Stimulated activated CD4-positive, alpha-beta T cell treated with anti-CD3 and anti-CD28 coated beads, TNF-alpha, amount 100 ng/mL, for 48 hours (primary cell): ENCODE measurements at places on chromosomes 3 and 15.

DNA sequence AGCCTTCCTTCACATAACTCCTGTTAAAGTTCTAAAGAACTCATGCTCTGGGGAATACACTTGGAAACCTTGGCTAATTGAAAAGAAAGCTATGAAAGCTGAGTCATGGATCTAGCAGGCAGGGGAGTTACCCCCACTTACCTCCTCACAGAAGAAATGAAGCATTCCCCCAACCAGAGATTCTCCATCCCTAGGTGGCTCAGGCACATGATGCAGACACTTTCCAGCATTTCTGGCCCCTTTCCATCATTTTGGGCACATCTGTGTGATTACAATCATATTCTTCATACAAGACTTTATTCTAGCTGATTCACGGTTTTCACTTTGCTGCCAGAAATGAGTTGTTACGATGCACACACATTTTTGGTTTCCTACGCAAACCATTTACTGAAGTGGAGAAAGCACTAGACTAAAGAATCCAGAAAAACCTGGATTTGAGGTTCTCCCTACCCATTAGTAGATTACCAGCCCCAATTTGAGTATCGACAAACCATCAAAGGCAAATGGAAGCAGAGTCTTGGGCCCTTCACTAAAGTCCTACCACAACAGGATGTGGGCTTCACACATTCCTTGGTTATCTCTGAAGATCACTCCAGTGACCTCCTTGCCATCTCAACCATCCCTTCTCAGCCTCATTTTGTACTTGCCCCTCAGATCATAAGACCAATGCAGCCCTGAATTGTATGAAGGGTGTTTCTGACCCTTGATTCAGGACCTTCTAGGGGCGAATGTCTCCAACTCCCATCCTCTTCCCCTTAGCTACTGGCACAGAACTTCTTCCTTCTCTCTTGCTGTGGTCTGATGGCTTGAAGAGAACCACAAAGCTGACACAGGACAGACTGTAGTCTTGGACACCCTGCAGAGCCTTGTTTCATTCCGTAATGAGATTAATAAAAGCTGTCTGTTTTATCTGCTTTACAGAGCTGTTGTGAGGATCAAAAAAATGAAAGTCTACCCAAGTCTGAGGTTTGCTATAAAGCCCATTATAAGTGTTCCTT, 42.5 kb upstream of the SNRK start:
- no peak for DNase-seq

DNA sequence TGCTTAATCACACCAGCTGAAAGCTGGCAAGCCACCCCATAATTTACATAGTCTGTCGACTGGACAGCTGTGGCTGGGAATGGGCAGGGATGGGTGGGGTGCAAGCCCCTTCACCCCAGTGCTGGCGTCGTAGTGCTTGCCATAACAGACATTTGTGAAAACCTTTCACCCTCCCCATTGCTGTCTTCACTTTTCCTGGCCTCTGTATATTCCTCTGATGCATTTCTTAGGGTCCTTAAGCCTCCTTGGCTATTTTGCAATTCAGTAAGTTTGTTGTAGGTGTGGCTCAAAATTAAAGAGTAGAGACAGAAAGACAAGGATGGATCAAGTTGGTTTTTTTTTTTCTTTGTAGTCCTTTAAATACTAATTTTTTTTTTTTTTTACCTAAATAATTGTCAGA, 383.3 kb upstream of the MCTP2 start:
- DNase-seq = no peak

GRCh38 chr15:33282226-33283020, 28.3 kb upstream of the RYR3 start:
- DNase-seq = no peak

GRCh38 chr15:50053055-50053856, 65.8 kb downstream of the ATP8B4 start:
- no peak for DNase-seq

DNA sequence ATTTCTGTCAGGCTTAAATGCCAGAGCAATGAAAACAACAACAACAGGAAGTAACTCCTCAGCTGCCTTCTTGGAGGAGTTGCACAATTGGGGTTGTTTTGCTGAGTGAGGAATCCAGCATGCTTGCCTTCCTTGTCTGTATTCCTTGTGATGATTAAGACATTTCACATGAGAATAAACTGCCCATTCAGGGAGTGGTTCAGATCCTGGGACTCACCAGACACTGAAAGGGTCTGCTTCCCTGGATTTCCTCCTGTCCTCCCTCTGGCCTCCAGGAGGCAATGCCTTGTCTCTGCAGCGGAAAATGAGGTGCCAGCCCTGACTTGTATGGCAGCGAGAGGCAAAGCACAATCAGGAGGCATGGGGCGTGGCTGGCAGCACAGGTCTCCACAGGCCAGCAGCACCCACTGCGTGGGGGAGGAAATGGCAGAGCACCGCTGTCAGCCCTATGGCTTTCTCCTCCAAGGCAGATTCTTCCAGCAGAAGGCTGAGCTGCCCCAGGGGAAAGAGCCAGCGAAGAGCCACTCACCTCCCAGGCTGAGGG, 41.5 kb downstream of the RBP2 start:
- DNase-seq = no peak

DNA sequence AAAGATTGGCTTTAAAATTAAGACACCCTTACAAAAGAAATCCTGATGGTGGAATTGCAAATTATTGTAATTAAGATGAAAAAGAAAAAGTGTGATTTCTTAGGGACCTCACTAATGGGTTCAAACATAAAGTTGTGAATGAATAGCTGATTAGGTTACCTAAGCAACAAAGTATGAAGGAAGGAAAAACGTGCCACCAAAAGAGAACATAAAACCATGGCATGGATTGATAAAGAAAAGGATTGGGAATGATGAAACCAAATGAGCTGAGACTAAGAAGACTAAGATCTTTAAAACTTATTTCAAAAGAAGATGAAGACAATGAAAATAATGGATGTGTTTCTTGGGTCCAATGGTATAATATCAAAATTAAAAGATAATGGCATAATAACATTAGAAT, 32.2 kb upstream of the GUCA1C start:
- DNase-seq = no peak

GRCh38 chr3:117059956-117060270, 350.3 kb downstream of the TUSC7 start:
- no peak for DNase-seq

DNA sequence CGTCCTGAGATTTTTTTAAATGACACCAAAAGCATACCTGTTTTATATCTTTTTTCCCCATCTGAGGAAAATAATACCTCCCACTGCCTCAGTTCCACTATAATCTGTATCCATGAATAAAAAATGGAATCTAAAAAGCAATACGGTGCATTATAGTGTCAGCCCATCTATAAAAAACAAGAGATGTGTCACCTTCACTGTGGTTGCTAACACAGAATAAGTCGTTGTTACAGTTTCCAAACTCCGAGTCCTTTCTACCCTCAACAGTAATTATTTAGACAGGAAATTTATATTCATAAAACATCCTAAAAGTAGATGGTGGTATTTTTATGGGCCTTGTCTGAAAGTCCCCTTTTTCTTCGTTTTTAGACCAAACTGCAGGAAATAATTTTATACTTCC, 19.4 kb downstream of the RFTN1 start:
- no peak for DNase-seq

- DNase-seq = no peak
These were observed 54.7 kb downstream of the TP63 start for GRCh38 chr3:189685860-189686259.

DNA sequence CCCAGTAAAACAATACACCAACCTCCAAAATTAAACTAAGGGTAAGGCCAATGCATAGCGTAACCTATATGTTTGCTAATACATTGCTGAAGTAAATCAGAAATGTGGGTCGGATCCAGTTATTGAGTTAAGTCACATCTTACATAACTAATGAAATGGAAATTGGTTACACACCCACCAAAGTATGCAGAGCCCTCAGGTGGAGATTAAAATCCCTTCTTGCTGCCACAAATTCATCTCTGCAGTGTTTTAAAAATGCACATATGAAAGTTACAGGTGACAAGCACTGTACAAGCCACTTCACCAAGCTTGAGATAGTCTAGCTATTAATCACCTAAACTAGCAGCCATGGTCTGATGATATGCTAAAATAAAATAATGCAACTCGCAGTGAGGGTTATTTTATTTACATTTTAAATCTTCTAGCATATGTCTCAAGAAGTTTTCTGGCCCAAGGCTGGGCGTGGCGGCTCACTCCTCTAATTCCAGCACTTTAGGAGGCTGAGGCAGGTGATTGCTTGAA, 130.6 kb downstream of the AQP9 start:
- DNase-seq = no peak

DNA sequence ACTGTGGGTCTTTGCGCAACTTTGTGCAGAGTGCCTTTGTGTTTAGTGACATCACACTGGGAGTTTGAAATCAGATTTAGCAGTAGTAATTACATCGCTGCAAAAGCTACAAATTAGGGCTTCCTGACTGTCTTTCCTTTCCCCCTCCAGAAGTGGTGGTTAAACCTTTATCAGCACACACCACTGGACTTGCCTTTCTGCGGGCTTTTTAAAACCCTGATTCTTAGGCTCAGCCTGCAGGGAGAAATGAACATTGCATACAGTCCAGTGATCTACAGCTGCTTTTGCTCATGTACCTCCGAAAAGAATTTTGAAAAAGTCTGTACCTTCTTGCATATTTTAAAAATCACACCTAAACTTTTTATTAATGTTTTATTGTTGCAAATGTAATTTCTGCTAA, 219.7 kb upstream of the NAALADL2 start:
- no peak for DNase-seq

DNA sequence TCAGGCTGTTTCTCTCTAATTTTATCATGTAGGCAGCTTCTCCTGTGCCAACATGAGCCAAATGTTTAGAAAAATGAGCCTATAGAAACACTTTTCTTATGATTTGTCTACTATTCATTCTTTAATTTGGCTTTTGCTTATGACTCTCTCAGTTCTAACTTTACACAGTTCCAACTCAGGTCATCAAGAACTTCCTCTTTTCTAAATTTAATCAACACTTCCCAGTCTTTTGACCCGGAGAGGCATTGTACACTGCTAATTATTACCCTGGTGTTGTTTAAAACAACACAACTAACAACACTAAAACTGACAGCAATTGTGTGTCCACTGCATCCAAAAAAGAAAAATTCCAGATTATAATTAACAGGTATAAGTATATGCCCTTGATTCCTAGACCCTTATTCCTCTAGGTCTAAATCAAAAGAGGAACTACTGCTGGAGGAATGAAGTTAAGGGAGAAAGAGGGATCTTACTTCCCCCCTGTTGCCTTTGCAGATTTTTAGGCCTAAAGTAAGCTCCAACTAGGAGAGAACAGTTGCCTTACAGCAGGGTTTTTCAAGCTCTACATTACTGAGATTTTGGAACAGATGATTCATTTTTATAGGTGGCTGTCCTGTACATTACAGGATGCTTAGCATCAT, 332.2 kb upstream of the GOLIM4 start:
- DNase-seq = no peak

GRCh38 chr15:52139599-52140462, 27.3 kb upstream of the BCL2L10 start:
- DNase-seq = peak; percentile 63

- DNase-seq = peak; percentile 36
These were observed at the start of gene SPTSSB for GRCh38 chr3:161371441-161372320. TSS of gene SPTSSB (minus strand) at chr3:161371517. CDS start at chr3:161346323, 25,194 bp downstream.

GRCh38 chr3:15049584-15049983, 15.5 kb downstream of the MRPS25 start:
- DNase-seq = no peak

- no peak for DNase-seq
These were observed 128.4 kb upstream of the ZBED2 start for GRCh38 chr3:111723293-111724215.

GRCh38 chr3:18300916-18301315, 124.2 kb downstream of the SATB1 start:
- DNase-seq = no peak

GRCh38 chr3:127450331-127450730, 140.2 kb downstream of the TPRA1 start:
- no peak for DNase-seq

GRCh38 chr3:138114988-138115971, at the start of gene DZIP1L:
TSS of gene DZIP1L (minus strand) at chr3:138115608. CDS start at chr3:138103971, 11,637 bp downstream.
- peak; percentile 15 for DNase-seq

DNA sequence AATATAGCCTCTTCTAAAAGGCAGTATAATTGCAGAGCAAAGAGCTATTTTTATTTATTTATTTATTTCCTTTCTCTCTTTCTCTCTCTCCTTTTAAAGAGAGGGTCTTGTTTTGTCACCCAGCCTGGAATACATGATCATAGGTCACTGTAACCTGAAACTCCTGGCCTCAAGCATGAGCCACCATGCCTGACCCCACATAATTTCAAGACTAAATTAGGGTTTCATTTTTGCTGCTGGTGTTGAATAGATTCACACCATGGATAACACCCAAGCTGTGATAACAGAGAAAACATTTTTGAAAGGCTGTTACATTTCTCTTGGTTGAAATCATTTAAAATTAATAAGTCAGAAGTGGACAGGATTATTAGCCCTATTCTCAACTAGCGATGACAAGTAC, 131.6 kb downstream of the LEKR1 start:
- no peak for DNase-seq

DNA sequence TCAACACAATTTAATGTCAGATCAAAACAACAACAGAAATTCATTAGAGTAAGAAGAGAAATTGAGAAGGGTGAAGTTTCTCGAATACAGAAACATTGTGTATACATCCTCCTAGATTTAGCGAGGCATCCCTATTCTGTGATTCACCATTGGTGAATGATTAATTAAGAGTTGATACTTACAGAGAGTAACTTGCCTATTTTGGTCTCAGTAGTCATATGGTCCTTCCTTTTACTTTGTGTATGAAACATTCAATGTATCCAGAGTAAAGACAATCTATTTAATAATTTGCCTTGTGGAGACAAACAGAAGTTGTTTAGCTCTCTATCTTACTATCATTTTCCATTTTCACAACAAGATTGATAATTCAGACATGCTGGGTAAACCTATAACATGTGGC, 432.0 kb downstream of the ZPLD1 start:
- DNase-seq = no peak

DNA sequence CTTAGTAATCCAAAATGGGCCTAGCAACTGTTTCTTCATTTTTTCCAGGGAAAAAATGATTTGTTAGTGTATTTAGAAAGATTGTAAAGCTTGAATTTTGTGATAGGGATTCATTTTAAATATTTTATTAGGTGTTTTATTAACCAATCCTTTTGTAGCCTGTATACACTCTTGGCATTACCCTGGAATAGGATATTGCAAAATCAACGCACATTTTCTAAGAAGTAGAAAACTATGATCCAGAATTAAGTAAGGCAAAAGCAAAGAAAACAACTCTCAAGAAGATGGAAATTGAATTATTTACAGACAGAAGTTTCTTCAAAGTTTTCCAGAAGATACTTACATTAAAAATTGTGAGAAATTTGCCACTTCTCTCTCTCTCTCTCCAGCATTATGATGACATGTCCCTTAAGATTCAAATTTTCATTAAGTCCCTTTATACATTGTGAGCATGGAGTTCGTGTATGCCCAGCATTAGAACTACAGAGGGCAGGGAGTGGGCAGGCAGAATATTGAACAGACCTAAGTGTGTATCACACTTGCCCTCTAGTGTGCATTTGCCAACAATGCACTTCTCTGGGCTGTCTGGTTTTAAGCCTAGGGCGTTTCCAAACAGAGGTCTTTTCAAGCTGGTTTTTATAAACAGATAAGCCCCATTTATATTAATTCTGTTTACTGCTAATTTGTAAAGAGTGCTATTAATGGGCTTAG, 28.5 kb upstream of the CMSS1 start:
- DNase-seq = no peak
